ENCODE measurements at places on chromosomes 6 and 20. TPM values are rescaled to one million over a fixed set of nuclear protein-coding genes. Genes with fewer than 3 reads are reported as not detected.

DNA sequence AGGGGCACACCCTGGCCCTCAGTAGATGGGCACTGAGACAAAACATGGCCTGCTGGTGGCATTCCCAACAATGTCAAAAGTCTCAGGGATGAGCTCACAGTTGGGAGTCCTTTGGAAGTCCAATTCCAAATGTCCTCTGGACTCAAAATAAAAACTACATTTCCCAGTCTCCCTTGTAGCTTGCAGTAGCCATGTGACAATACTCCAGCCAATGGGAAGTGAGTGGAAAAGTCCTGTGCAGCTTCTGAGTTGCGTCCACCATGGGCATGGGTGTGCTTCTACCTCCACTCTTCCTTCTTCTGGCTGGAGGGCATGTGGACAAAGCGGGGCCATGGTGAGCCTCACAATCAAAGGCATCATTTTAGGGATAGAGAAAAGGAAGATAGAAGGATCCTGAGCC lies 5.8 kb upstream of the ADAM33 start:
- no peak for DNase-seq

- no peak for DNase-seq
Observed at GRCh38 chr6:21005816-21006570, 471.7 kb downstream of the CDKAL1 start.

CENPQ gene
- total RNA-seq: 2.9 TPM

DNA sequence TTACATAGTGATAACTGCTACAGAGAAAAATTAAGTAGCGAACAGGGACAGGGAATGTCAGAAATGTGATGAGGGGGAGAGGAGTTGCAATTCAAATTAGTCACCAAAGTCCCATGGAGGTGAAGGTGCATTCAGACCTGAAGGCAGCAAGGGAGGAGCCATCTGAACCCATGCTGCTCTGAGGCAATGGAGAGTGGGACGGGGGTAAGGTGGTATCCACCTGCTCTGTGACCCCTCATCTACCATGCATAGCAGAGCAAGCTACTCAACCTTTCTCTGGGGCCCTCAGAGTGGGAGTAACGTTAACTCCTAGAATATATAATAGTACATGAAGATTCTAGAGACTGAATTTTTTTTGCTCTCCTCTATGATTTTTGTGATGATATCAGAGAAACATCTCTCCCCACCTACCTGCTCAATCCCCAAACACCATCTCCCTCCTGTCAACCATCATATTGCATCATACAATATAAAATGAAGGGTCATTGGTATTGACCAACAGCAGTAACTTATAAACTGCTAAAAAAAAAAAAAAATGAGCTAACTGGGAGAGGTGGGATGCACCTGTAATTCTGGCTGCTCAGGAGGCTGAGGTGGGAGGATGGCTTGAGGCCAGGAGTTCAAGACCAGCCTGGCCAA lies 16.6 kb upstream of the SCML4 start:
- no peak for DNase-seq

DNA sequence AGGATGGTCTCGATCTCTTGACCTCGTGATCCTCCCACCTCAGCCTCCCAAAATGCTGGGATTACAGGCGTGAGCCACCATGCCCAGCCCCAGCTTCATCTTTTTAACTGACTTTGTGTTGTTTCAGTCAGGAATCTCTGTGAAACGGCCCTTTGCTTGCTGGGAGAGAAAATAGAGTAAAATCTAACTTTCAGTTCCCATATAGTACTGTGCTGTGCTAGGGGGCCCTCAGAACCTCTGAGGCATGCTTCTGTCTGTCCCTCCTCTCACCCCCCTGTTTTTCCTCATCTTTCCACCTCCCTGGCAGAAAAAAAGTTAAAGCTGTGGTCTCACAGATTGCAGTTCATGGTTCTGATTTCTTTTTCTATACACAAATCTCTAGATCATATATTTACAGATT lies 48.4 kb downstream of the LRP11 start:
- no peak for DNase-seq

DNAH8 gene
- 0.04 TPM for total RNA-seq

DNA sequence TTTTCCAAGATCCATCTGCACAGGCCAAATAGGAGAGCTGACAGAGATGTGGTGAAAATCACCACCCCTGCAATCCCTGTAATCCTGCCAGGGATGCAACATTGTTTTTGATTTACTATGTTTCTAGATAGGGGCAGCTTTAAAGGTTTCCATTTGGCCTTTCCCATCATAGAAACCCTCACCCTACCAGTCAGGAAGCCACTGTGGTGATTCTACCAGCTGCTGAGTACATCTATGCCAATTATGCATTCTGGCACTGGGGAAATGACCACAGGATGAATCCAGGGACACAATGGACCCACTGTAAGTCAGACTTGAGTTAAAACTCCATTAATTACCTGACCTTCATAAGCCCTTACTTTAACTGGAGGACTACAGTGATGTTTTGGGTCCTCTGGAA lies 130.4 kb downstream of the TNFRSF21 start:
- DNase-seq: no peak

- no peak for DNase-seq
Observed at GRCh38 chr6:7646394-7646793, 56.4 kb downstream of the SNRNP48 start.

DNA sequence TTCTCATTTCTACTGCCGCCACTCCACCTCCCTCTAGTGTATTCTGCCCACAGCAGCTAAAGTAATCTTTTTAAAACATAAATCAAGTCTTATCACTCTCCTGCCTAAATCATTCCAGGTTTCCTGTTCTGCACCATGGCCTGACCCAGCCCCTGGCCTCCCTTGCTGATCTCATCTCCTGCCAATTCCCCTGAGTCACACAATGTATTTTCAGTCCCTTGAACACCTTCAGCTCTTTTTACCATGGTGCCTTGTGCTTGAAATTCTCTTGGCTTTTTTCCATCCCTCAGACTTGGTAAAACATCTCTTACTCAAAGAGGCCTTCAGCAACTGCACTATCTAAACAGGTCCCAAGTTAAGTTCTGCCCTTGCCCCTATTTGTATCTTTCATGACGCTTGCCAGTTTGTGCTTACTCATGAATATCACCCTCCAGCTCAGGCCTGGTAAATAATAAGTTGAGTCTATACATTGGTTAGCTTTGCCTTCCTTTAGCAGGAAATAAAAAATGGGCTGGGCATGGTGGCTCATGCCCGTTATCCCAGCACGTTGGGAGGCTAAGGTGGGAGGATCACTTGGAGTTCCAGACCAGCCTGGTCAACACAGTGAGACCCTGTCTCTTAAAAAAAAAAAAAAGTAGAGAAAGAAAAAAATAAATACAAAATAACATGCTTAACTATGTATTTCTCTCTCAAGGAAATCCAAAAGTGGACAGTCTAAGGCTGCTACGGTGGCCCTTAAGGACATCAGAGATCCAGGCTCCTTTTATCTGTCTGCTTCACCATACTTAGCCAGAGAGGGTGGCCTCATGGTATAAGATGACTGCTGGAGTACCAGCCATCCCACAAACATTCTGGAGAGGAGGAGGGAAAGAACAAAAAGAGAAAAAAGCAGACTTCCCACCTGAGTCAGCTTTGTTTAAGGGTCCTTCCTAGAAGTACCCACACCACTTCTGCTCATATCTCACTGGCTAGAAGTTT lies 62.2 kb downstream of the ARFGEF2 start:
- no peak for DNase-seq

ANGPT4 gene
- 0.11 TPM for total RNA-seq
